ENCODE measurements at places on chromosomes 1 and 21.

GRCh38 chr1:24228311-24228710, 41.2 kb upstream of the IFNLR1 start:
- DNase-seq: no peak

GRCh38 chr1:162091681-162092524, 22.4 kb downstream of the NOS1AP start:
- no peak for DNase-seq

GRCh38 chr1:102776071-102776470, 332.3 kb downstream of the COL11A1 start:
- DNase-seq: no peak

DNA sequence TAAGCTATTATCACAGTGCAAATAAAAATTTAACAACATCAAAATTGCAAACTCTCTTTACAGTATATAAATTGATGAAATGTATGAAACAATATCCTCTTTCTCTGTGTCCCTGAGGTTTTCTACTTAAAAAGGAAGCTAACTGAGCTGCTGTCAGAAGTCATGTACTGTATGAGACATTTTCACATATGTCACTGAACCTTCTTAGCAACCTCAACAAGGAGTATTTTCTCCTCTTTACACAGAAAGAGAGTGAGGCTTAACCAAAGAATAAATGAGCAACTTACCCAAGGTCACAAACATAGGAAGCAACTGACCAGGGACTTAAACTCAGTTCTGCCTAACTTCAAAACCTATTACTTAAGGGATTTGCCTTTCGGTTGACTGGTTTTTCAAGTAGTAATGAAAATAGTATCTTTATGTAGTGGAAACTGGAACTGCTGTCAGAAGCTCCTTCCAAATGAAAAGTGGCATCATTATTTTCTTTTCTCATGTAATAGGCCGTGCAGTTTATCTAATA, 288.9 kb downstream of the LRRIQ3 start:
- DNase-seq: no peak

GRCh38 chr1:214579183-214579582, 23.8 kb upstream of the CENPF start:
- DNase-seq: no peak

DNA sequence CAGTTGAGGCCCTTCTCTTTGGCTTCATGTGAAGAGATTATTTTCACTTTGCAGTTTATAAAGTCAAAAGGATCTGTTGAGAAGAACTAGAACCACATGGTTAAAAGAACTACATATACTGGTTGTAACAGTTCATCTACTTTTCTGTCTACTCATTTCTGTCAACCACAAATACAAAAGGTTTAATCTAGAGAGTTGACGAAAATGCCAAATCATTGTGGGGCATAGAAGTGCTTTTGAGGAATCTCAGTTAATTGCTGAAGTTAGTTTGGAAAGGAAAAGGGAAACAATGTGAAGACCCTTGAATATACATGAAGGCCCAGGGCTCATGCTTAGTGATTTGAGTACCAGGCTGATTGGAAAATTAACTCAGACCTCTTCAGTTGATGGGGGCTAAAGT, 415.7 kb upstream of the ZP4 start:
- DNase-seq: no peak

DNA sequence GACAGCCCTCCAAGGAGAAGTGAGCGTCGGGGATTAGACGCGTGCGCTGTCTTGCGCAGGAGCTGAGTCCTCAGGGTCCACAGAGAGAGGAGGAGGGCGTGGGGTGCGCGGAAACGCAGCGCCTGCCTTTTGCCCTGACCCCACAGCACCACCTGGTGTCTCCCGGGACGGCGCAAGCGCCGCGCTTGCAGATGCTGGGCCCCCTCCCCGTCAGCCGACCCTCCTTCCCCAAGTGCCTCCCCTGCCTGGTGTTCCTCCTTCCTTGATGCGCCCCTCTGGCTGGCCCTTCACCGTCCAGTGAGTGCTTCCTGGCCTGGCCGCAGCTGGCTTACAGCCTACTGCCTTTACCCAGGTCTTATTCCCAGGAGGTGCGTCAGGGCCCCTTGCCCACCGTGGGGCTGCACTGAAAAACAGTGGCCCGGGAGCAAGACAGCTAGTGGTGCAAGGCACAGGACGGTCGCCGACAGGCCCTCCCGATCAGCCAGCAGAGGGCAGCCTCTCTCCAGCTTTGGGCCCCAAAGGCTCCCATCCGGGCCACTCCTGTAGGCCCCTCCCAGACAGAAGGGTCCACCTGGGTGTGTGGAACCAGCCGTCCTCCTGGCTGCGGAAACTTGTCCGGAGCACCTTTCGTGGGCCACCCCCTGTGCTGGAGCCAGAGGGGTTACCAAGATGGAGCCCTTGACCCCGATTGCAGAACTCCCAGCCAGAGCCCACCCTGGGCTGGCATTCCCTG, 12.9 kb upstream of the PHLDA3 start:
- DNase-seq: peak; percentile 84

GRCh38 chr1:112444269-112444668, 48.3 kb downstream of the CTTNBP2NL start:
- no peak for DNase-seq

- no peak for DNase-seq
Observed at GRCh38 chr1:9278585-9279153, 14.0 kb upstream of the SPSB1 start.

DNA sequence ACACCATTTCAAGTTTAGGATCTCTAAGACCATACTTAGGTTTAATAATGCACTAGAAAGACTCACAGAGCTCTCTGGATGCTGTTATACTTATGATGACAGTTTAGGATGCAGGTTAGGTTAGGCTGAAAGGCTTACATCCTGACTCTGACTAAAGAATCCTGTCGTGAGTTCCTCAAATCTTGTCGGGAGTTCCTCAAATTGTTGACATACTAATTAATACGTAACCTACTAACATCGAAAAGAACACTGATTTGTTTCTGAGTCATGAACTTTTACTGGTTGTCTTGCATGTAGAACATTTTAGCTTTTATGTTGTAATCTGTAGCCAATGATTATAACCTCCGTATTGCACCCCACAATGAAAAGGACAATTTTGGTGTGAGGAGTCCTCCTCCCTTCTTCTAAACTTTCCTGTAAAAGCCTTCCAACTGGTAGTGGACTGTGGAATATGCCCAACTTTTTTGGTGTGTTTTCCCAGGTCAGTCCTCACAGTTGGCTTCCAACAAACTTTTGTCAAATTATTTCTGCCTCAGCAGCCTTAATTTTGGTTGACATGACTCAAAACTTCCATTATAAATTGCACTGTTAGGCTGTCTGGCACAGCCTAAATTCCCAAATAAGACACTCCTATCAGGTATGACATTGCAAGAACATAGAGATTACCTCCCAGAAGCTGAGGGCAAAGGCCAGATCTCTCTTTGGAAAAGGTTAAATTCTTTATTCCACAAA, 107.9 kb upstream of the PALMD start:
- no peak for DNase-seq

GRCh38 chr1:113269168-113269963, 120.9 kb upstream of the MAGI3 start:
- no peak for DNase-seq

GRCh38 chr1:155099331-155099730, 20.7 kb downstream of the EFNA3 start:
- DNase-seq: no peak

GRCh38 chr1:225849925-225850324, 32.3 kb downstream of the TMEM63A start:
- DNase-seq: no peak

DNA sequence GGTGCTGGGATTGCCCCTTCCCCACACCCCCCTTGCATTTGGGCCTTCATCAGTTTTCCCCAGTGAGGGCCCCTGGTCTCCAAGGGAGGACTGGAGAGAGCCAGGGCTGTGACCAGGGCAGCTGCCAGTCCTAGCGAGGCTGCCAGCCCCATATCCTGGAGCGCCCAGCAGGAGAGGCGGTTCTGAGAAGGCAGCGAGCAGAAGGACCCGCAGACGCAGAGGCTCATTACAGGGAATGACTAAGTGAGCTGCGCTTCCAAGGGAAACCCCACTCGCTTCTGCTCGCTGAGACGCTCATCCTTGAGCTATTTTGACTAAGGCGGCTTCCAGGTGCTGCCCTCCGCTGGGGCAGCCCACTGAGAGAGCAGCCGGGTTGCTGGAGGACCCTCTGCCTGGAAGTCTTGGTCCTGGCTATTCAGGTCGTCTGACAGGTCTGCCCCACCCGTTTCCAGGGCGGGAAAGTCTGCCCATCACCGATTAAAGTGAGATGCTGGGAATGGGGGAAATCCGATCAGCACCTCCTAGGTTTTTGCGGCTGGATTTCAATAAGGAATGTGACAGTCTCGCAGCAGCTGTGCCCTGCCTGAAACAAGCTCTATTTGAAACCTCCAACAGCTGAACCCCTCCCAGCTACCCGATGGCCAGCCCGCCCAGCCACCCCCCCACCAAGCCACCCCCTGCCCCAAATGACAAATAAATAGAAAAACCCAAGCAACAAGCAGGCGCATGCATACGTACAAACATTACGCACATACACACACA, 2.8 kb downstream of the KCNN3 start:
- no peak for DNase-seq

DNA sequence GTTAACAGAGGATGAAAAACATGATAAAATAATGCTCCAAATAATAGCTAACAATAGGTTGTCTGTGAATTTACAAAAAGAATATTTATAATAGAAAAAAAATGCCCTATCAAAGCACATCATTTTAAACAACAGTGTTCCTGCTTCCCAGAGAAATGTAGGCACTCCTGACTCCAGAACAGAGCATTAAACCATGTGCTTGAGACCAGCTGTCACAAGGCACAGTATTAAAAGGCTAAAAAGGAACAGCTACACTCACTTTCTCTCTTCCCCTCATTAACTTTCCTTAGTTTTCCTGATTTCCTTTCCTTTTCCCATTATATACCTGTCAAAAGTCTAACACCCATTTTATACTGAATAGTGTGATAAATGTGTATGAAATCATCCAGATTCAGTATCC, 10.9 kb downstream of the VAV3 start:
- DNase-seq: no peak

DNA sequence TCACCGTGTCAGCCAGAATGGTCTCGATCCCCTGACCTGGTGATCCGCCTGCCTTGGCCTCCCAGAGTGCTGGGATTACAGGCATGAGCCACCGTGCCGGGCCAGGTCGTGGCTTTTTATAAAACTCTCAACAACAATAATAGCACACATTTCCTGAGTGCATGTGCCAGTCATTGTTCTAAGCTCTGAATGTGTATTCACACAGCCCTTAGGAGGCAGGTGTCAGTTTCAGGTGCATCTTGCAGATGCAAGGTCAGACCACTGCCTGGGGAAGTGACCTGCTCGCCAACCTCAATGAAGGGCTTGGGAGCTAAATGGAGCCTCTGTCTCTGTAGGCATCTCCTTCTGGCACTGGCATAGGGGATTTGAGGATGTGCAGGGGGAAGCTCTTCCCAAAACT, 1.6 kb upstream of the LEFTY2 start:
- DNase-seq: no peak

DNA sequence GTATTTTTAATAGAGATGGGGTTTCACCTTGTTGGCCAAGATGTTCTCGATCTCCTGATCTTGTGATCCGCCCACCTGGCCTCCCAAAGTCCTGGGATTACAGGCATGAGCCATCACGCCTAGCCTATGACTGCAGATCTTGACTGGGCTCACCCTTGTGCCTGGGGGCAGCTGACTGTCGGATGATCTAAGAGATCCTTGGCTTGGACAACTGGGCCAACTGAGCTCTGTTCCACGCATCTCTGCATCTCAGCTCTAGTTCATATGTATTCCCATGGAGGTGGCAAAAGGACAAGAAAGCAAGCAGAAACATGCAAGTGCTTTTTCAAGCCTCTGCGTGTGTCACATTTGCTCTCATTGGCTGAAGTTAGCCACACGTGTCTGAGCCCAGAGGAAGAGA, 75.8 kb upstream of the SELENON start:
- DNase-seq: no peak

GRCh38 chr1:3772027-3772714, 378 bp upstream of the SMIM1 start:
- peak; percentile 85 for DNase-seq

DNA sequence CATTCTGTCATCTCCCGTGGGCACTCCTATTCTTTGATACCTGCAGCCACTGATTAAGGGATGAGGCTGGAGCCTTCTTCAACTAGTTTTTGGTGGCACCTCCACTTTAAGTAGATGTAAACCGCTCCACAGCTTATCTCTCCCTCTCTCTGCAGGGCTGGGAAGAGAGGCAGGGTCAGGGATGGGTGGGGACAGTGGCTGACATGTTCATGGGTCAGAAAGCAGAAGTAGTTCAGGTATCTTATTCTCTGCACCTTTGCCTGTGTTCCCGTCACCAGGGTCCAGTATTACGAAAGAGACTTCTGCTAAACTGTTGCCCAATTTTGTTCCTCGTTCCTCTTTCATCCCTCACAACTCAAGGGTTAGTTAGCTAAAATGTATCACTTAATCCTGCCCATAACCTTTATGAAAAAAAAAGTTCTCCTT, 51.7 kb upstream of the EDEM3 start:
- no peak for DNase-seq

Measured in NCI-H1436 (cell line).